Regular cardiac myocyte (primary cell): ENCODE measurements at places on chromosomes 16 and 17. TPM values are rescaled to one million over a fixed set of nuclear protein-coding genes. Genes with fewer than 3 reads are reported as not detected.

The PLLP gene
- total RNA-seq, result under 0.01 TPM in 1 of 2 replicates, not detected in the other

The PRAC1 gene
- total RNA-seq, result not detected in 2 replicates

The DLX3 gene
- 0.19 TPM in 1 of 2 replicates, not detected in the other for total RNA-seq

The OMG gene
- not detected in 2 replicates for total RNA-seq

The SLC47A1 gene
- total RNA-seq, result 0.19 and 0.85 TPM in 2 replicates

The KRT33B gene
- total RNA-seq, result under 0.01 TPM in 2 replicates

The SPATA32 gene
- under 0.01 TPM in 1 of 2 replicates, not detected in the other for total RNA-seq

The QPRT gene
- 10.9 and 22.8 TPM in 2 replicates for total RNA-seq

The FOXN1 gene
- not detected in 2 replicates for total RNA-seq

The SMARCD2 gene
- 58.3 and 83.8 TPM in 2 replicates for total RNA-seq

The TMC7 gene
- total RNA-seq, result 0.56 and 0.77 TPM in 2 replicates

The MED31 gene
- 9.0 and 9.3 TPM in 2 replicates for total RNA-seq

The SHBG gene
- total RNA-seq, result 0.19 and 0.28 TPM in 2 replicates

The RPL23 gene
- total RNA-seq, result 1,598 and 1,625 TPM in 2 replicates

The CASKIN1 gene
- 0.19 and 0.56 TPM in 2 replicates for total RNA-seq

The KIF18B gene
- 1.1 and 10.2 TPM in 2 replicates for total RNA-seq
